NCI-H748 treated with DMSO at 0.1 percent for 48 hours (cell line): ENCODE measurements at places on chromosomes 2 and 18.

GRCh38 chr2:40395169-40396073, 56.5 kb downstream of the SLC8A1 start:
- DNase-seq = no peak

DNA sequence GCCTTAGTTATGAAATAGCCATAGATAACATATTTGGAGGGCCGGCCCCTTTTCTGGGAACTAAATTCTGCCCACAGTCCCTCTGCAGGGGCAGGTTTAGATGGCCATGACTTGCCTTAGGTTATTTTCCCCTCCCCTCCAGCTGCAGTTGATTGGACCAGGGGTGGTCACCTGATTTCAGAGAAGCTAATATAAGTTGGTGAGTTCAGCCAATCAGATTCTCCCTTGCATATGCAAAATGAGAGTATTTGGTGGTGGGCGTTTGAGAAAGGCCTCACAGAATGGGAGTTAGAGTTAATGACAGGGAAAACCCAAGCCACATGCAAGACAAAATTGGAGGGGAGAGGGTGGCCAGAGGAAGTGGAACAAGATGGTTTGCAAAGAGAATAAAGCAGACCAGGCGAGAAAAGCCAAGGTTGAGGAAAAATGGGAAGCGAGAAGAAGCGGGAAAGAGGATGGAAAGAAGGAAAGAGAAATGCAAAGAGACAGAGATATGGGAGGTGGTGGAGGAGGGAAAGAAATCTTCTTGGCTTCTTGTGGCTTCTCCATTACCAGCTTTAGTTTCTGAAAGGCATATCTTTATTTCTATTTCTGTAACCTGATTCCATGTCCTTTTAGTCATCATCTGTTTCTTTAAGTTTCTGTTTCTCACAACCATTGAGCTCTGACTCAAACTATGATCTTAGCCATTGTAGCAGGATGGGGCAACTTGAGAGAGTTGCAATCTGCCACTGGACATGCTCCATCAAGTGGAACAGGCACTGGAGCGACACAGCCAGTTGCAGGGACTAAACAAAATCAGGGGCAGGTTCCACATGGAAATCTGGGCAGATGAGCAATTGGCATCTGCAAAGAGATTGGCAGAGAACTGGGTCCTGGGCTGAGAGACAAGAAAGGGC, 108.1 kb upstream of the SIX3 start:
- DNase-seq = no peak

DNA sequence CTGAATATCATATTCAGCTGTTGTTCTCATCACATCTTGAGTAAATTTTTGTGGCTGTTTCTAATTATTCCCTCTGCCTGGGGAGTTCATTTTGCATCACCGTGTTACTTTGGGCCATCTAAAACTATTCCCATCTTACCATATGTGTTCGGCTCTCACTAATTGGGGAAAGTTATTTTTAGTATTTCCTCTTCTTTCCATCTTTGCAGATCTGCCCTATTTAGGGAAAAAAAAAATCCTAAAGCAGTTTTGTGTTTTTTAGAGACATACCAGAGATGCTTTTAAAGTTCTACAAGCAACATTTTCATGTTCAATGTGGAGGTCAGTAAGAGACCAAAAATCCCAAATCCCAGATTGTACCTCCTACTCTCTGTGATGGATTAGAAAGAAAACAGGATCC, 111.3 kb upstream of the NDUFV2 start:
- no peak for DNase-seq

GRCh38 chr2:220152281-220152935, 525.0 kb downstream of the SLC4A3 start:
- no peak for DNase-seq

GRCh38 chr2:181946444-181947127, 39.1 kb upstream of the PPP1R1C start:
- no peak for DNase-seq

DNA sequence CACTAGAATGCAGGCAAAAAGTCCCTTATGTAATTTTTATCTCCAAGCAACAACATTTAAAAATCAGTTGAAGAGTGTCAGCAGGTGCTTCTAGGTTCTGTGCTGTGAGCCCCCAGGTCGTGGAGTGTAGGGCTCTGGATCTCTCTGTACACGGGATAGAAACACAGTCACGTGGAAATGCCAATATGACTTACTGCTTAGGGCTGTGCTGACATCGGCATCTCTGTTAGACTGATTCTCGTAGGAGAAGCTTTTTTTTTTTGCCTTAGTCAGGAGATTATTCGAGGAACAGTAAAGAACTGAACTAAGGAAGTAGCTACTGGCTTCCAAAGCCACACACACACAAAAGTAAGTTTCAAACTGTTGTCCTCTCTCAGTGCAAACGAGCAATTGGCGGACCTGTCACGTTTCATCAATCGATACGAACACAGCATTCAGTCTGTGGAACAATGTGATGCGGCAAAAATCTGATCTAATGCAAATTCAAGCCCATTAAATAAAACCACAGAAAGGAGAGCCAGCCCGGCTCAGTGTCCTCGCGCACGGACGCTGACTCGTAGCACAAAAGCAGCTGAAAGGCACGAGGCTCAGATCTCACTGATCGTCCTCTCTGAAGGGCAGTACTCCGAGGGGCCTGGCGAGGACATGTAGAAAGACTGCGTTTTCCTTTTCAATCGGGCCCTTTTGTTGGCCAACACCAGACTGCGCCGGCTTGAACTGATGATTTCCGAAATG, 41.5 kb downstream of the PRELID3A start:
- DNase-seq = no peak

DNA sequence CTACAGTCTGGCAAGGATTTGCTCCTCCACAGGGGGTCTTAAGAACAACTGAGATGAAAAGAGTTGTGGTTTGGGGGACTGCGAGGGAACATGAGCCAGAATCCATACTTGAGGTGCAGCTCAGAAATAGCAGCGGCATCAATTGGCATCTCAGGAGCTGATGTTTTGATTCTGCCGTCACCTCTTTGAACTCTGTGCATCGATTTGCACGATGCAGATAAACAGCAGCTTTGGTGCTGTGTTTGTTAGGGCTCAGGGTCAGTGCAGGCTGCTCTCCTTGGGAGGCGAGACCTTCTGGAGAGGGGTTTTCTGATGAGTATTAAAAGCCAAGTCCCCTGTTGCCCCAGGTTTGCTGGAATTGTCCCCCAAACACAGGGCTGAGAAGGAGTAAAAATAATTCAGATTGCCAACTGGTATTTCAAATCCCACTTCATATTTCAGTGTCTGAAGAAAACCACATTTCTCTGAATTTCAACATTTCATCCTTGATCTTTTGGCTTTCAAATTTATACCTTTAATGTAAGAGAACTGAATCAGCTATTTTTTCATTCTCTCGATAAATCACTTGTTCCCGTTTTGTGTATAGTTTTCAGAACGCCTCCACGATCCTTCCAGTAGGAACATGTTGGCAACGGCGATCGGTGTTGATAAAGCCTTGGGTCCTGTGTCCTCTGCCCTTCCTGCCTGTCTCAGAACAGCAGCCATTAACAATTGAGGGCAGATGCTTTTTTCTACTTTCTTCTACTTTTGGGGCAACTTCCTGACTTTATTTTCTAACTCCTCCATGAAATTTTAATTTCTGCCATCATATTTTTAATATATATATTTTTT, 65.0 kb downstream of the RAB31 start:
- no peak for DNase-seq

DNA sequence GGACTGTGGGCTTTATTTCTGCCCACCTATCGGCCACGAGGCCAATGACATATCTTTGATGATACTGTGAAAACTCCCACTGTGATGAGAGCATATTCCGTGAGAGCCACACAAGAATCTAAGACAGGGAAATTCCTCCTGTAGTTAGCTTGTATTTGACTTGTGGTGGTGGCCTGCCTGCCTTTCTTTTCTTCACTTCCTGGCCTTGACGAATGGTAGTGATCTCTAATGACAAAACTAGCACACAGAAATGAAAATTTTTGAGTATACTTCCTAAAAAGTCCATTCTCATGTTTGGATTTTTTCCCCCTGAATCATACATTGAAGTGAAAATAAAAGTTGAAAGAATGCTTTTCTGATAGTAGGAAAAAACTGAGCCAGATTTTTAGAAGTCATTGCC, 94.4 kb downstream of the MGAT5 start:
- DNase-seq = no peak

GRCh38 chr18:79327199-79327721, 68.5 kb upstream of the NFATC1 start:
- DNase-seq = no peak

DNA sequence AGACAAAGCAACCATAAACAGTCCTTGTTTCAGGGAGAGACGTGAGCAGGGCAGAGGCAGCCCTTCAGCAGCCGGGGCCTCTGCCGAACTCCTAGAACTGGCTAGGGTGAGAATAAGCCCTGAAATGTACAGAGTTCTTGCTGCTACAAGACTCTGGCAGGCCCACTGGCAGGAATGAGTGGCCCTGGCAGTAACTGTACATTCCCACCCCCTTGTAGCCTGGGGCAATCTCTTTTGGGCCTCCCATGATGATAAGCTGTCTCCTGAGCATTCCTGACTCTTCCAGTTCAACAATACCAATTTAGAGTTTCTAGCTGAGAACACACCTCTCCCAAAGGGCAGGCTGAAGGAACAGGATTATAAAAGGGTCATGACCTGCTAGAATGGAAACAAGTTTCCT, 54.3 kb downstream of the HAUS1 start:
- no peak for DNase-seq

DNA sequence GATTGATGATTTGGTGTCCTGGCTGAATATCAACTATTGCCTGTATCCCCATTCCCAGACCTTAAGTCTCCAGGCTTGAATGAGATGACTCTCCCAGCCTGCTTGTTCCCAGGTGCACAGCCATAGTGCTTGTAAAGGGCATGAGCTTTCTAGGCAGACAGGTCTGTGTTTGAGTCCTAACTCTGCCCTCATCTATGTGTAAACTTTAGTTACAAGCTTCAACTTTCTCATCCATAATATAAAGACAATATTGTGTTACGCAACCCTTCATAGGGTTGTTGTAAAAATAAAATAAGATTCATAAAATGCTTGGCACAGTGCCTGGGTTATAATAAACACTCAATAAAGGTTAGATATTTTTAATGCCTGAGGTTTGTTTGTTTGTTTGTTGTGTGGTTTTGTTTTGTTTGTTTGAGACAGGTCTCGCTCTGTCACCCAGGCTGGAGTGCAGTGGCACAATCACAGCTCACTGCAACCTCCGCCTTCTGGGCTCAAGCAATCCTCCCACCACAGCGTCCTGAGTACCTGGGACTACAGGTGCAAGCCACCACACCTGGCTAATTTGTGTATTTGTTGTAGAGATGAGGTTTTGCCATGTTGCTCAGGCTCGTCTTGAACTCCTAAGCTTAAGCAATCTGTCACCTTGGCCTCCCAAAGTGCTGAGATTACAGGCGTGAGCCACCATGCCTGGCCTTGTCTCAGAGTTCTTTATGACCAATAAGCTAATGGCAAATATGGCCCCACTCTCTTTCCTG, 89.4 kb upstream of the MAPRE2 start:
- no peak for DNase-seq

GRCh38 chr2:46032996-46033395, 264.2 kb upstream of the EPAS1 start:
- DNase-seq = no peak

GRCh38 chr2:44247924-44248323, 27.4 kb upstream of the SLC3A1 start:
- no peak for DNase-seq

DNA sequence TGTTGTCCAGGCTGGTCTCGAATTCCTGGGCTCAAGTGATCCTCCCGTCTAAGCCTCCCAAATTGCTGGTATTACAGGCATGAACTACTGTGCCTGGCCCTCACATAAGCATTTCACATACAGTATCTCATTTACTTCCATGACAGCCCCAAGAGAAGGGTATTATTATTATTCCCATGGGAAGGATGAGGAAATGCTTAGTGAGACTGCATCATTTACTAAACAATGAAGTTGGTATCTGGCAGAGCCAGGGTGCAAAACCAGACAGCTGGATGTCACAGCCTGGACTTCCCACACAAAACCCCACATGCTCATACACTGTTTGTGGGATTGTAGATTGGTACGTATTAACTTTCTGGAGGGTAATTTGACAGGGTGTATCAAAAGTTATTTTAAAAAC, 29.9 kb downstream of the DAPL1 start:
- no peak for DNase-seq

DNA sequence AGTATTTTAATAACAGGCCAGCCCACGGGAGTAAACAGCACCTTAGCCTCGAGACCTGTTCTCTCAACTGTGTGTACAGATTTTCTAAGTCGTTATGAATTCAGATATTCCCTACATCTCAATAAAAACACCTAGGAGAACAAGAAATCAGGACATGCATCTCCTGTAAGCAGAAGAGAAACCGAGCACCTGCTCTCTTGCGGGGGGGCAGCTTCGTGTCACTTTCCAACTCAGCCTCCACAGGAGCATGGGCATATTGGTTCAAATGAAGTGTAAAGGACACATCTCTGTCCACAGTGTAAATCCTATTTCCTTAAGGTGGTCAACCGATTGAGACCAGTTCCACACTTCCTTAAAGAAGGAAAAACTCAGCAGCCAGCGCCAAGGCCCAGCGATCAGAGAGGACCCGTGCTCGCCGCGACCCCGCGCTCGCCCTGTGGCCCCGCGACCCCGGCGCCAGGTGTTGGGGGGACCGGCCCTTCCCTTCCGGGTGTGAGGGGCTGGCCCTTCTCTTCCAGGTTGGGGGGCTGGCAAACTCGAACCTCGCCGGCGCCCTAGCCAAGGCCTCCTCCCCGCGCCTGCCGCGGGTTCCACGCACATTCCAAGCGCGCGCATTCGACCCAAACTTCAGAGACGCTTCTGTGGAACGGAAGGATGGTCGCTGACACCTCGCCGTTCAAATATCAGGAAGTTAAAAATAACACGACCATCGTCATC, 652 bp downstream of the SH3YL1 start:
- no peak for DNase-seq

DNA sequence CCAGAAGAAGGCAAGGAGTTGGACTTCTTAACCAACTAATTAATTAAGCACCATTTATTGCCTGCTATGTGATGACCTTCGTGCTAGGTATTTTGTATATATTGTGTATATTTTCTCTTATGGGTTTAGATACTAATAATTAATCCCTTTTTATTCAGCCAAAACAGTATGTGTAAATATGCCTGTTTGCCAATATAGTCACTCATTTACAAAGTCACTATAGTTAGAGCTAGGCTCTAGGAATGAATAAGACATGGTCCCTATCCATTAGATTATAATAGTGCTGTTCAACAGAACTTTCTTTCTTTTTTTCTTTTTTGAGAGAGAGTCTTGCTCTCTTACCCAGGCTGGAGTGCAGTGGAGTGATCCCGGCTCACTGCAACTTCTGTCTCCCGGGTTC, 51.4 kb downstream of the GREB1L start:
- no peak for DNase-seq

GRCh38 chr2:242040681-242041080, 171.2 kb downstream of the RTP5 start:
- DNase-seq = no peak

DNA sequence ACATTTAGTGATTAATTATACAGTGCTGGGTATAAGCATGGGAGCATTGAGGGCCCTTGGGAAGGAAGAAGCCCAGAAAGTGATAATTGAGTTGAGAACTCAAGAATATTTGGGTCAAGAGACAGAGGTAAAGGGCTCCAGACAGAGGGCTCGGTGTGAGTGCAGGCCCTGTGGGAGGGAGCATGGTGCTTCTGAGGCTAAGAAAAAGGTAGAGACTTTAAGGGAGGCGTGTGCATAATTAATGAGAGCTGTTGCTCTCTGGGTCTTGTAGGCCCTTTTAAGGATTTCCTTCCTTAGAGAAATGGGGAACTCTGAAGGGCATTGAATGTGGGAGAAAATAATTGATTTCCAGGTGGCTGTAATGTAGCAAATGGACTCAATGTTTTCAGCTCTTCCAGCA, 735.0 kb upstream of the POU3F3 start:
- DNase-seq = no peak
